ENCODE measurements at places on chromosomes 6 and 20.

DNA sequence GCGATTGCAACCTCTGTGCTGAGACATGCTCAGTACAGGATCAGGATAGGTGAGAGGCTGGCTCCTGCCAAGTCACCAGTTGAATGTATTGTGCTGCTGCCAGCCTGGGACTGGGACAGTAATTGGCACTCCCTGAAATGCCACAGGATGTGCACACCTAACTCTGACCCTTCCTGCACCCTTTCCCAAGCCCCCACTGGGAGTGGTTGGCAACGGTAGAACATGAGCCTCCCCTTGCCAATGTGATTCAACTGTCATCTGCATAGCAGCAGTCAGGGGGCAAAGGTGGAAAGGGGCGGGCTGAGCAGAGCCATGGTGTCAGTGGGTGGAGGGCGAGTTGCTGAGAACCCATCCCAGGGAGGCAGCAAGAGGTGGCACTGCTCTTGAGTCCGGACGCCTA, 15.4 kb downstream of the SPINT3 start:
- no peak for DNase-seq

- no peak for DNase-seq
These were observed 592.8 kb upstream of the CDH4 start for GRCh38 chr20:60659240-60659639.

DNA sequence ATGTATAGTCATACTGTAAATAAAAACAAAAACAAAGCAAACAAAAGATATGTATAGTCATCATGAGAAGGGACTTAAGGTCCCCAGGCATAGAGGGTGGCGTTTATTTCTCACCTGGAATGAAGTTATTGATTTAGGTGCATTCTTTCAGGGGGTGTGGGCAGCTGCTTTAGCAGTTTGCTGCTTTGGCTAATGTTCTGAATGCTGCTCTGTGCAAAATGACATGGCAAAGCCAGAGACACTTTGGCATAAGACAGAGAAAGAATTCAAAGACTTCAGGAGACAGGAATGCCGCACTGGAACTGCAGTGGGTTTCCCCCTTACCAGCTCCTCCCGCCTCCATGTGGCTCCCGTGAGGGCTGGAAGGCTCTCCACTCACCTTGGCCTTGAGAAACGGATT, 36.4 kb upstream of the NELFCD start:
- DNase-seq, result no peak

DNA sequence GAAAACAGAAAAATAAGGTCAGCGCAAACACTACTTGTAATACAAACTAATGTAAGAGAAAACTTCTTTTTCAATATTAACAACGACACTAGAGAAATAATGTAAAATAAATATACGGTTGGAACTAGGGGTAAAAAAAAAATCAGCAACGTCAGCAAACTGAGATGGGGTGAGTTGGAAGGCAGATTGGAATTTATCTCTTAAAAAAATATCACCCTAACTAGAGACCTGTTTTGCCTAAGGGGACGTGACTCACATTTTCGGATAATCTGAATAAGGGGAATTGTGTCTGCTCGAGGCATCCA, 705 bp upstream of the UTRN start:
- DNase-seq, result no peak

- DNase-seq, result no peak
These were observed 19.3 kb downstream of the AK9 start for GRCh38 chr6:109671733-109672132.

GRCh38 chr6:136696783-136697364, 95.4 kb downstream of the MAP3K5 start:
- DNase-seq, result no peak

- no peak for DNase-seq
These were observed 14.6 kb upstream of the BLCAP start for GRCh38 chr20:37542281-37542680.

GRCh38 chr6:8218861-8219260, 116.5 kb upstream of the EEF1E1 start:
- no peak for DNase-seq

- no peak for DNase-seq
These were observed 63.1 kb upstream of the PHACTR1 start for GRCh38 chr6:12653486-12653885.

DNA sequence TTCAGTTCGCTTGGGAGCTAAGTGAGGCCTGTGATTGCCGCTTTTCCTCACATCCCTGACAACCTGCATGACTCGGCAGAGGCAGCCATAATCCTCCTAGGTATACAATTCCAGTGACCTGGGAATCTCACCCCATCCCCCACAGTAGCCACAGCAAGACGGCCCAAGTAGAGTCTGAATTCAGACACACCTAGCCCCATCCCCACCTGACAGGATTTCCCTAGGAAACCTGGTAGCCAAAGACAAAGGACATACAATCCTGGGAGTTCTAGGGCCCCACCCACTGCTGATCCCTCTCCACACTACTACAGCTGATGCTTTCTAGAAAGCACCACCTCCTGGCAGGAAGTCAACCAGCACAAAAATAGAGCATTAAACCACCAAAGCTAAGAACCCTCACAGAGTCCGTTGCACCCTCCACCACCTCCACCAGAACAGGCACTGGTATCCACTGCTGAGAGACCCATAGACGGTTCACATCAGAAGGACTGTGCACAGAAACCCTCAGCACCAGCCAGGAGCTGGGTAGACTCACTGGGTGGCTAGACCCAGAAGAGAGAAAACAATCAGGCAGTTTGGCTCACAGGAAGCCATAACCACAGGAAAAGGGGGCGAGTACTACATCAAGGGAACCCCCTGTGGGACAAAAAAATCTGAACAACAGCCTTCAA, 17.9 kb upstream of the RUNX2 start:
- DNase-seq, result no peak

GRCh38 chr6:107673076-107673494, 151.0 kb downstream of the SCML4 start:
- DNase-seq, result no peak

GRCh38 chr20:50921803-50922501, 9.3 kb downstream of the ADNP start:
- DNase-seq, result no peak

GRCh38 chr6:17621003-17621402, 20.9 kb downstream of the FAM8A1 start:
- DNase-seq, result no peak

DNA sequence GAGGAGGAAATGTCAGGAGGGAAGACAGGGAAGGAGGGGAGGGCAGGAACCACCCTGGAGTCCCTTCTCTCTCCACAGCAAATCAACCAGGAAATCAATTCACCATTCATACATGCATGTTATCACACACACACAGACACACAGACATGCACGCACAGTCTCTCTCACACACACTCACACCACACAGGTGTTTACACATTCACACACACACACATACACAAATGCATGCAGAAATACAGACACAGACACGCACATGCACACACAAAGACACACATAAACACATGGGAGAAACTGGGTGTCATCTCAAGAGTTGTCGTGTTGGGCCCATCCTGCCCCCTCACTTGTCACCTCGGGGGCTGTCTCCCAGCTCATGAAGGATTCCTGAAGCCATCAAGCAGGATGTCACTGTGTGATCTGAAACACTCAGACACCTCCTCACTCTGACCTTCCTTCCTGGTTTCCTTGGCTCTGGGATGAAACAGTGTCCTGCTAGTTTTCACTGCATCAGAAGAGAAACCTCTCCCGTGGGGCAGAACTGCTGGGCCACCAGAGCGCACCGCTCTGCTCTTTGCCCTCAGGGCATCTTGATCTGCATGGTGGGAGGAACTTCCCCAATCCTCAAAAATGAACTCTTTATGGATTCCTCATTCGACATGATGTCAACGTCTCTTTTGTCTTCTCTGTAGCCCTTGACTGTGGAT, 9.2 kb downstream of the RAET1G start:
- DNase-seq, result no peak

DNA sequence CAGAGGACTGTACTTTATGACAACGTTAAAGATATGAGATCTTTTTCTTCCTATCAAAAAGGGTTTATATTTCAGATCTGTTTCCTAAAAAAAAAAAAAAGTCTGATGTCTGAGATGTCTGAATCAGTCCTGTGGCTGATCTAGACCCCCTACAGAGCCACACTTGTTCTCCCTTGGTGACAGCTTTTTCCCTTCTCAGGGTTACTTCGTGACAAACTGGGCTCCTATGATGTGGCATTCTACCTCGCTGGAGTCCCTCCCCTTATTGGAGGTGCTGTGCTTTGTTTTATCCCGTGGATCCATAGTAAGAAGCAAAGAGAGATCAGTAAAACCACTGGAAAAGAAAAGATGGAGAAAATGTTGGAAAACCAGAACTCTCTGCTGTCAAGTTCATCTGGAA, 134.5 kb downstream of the SLC16A10 start:
- DNase-seq, result no peak

GRCh38 chr6:71965404-71965803, 79.1 kb downstream of the RIMS1 start:
- DNase-seq, result no peak

GRCh38 chr6:128079021-128079420, 178.2 kb upstream of the THEMIS start:
- no peak for DNase-seq

DNA sequence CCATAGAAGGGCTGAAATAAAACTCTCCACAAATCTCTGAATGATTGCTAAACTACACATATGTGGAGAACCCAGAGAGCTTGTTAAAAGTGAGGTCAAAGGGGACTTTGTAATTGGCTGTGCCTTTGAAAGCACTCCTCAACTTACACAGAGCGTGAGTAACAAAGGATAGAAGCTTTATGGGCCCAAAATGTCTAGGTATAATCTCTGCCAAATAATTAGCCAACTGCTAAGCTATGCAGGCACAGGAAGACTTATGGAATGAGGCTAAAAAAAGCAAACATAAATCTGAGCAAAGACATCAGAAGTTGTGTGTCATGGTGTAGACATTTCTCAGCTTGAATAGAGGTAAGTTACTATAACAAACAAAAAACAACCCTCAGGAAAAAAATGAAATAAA, 23.3 kb upstream of the UST start:
- no peak for DNase-seq

GRCh38 chr6:121008553-121008952, 325.7 kb downstream of the TBC1D32 start:
- no peak for DNase-seq

DNA sequence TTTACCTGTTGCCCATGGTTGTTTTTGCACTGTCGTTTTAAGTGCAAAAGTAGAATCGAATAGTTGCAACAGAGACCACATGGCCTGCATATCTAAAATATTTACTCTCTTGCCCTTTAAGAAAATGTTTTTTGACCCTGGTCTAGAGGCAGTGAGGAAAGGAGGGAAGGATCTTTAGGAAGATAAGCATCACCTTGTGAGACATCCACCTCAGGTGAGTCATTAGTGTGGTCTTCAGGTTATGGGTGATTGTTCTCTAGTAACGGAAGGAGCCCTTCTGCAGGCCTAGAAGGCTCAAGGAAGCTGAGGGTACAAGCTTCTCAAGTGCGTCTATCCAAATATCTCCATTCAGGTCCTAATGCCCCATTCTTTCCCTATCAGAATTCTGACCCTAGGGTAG, 6.6 kb upstream of the RAB44 start:
- DNase-seq, result no peak

DNA sequence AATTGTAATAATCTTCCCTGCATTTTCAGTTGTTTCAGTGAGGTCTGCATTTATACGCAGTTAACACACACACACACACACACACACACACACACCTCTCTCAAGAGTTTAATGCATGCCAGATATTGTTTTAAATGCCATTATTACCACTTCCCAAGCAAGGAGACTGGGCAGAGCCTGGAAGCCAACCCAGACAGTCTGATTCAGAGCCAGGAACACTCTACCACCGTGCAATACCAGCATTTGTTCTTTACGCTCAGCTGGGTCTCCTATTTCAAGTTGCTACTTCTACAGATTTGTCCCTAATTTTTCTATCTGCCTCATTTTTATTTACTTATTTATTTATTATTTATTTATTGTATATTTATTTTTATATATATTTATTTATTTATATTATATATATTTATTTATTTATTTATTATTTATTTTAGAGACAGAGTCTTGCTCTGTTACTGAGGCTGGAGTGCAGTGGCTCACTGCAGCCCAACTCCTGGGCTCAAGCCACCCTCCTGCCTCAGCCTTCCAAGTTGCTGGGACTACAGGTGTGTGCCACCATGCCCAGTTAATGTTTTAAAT, 68.4 kb downstream of the PCSK2 start:
- no peak for DNase-seq

DNA sequence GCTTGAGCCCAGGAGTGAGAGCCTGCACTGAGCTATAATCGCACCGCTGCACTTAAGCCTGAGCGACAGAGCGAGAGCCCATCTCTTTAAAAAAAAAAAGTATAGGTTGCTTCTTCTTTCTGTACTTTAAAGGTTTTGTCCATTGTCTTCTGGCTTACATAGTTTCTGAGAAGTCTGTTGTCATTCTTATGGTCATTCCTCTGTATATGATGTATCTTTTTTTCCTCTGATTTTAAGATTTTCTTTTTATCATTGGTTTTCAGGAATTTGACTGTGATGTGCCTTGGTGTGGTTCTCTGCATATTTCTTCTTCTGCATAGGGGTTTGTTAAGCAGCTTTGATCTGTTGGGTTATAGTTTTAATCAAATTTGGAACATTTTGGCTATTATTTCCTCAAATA, 29.1 kb downstream of the QRSL1 start:
- no peak for DNase-seq

GRCh38 chr6:170464080-170464479, 89.0 kb downstream of the PSMB1 start:
- no peak for DNase-seq

- DNase-seq, result no peak
These were observed 18.4 kb upstream of the SLC22A1 start for GRCh38 chr6:160102956-160103824.

GRCh38 chr6:24796616-24797290, 2.0 kb downstream of the ARMH2 start:
- DNase-seq, result no peak

DNA sequence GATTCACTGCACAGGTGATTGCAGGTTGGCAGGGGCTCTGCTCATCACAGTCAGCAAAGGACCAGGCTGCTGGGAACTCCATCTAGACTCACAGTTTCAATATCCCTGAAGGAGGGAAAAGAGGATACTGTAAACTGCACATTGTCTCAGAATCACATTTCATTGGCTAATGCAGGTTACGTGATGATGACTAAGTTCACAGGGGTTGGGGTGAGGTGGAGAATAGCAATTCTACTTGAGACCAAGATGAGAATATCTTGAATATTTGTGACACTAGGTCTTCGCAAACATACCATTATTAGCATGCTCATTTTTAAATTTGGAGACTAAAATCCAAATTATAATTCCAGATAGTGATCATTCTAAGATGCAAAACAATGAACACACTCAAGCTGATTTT, 208.5 kb upstream of the CITED2 start:
- DNase-seq, result no peak

GRCh38 chr6:138719744-138720143, 53.8 kb upstream of the CCDC28A start:
- DNase-seq, result no peak

DNA sequence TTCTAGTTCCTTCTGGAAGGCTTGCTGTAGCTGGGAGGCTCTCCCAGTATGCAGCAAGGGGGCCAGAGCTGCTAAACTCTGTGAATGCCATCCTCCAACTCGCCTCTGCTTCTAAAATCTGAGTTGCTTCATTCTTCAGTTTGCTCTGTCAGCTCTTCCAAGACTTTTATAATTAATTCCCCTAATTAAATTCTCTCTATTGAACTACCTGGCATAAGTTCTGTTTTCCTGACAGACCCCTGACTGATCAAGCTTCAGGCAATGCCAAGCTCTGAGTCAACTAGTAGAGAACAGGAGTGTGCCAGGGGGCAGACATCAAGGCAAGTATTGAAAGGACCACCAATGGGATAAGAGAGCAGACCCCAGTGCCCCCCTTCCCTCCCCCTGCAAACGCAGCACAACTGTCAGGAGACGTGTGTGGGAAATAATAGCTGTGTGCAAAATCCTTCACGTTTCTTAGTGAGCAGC, 109.3 kb upstream of the TAB2 start:
- DNase-seq, result no peak

Data from pancreas (tissue), 10 donors.